Activated CD8-positive, alpha-beta T cell treated with anti-CD3 and anti-CD28 coated beads for 36 hours (primary cell): ENCODE measurements at places on chromosomes 7 and 10. TPM values are rescaled to one million over a fixed set of nuclear protein-coding genes. Genes with fewer than 3 reads are reported as not detected.

GRCh38 chr7:148241700-148242293 is 348.8 kb upstream of the C7orf33 start:
- no peak overlapping the region for H3K4me3 ChIP-seq
- peaks cover 19% of the 10 kb centered on the region for H3K27me3 ChIP-seq
- no peak for DNase-seq

DNA sequence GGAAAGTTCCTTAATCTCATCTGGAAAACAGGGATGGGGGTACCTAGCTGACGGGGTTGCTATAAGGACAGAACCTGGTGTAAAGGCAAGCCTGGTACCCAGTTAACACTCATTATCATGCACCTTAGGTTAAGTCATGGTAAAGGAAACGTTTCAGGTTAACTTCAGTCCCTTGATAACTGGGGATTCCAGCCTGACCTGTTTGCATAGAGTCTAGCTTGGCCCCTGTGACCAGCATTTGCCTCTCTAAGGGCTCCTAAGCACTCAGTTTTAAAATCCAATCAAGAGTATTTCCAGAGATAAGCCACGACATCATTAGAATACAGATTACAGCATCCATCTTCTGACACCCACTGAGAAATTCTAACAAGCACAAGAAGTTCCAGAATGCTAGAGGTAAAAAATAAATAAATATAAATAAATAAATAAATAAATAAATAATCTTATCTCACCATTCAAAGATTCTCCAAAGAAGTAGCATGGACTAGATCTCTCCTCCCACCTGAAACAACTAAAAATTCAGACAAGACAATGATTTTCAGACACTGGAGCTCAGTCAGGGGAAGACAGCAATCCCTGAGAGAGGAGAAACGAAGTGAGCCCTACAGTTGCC is 184.6 kb downstream of the KCNMA1 start:
- no peak overlapping the region for H3K27ac ChIP-seq
- DNase-seq = no peak
- H3K4me3 ChIP-seq = no peak overlapping the region
- no peaks in the 10 kb centered on the region for H3K4me1 ChIP-seq
- H3K36me3 ChIP-seq = no peaks in the 10 kb centered on the region

GRCh38 chr7:99029466-99030435 is 114.2 kb downstream of the SMURF1 start:
- H3K4me3 ChIP-seq = no peak overlapping the region
- H3K36me3 ChIP-seq = peaks cover 29% of the 10 kb centered on the region
- peaks cover 4% of the 10 kb centered on the region for H3K4me1 ChIP-seq
- H3K27me3 ChIP-seq = no peaks in the 10 kb centered on the region
- DNase-seq = no peak

GRCh38 chr7:137878333-137878961 is 31.7 kb upstream of the DGKI start:
- no peaks in the 10 kb centered on the region for H3K27me3 ChIP-seq
- DNase-seq = no peak
- H3K4me3 ChIP-seq = no peak overlapping the region
- H3K36me3 ChIP-seq = peaks cover 51% of the 10 kb centered on the region
- H3K4me1 ChIP-seq = peaks cover 17% of the 10 kb centered on the region

Gene BLNK
- not detected for total RNA-seq

Gene WEE2
- total RNA-seq = not detected

GRCh38 chr10:88186335-88186734 is 322.9 kb downstream of the PTEN start:
- H3K27me3 ChIP-seq = no peaks in the 10 kb centered on the region
- H3K36me3 ChIP-seq = no peaks in the 10 kb centered on the region
- no peak for DNase-seq
- H3K27ac ChIP-seq = no peak overlapping the region
- no peaks in the 10 kb centered on the region for H3K4me1 ChIP-seq
- no peak overlapping the region for H3K4me3 ChIP-seq

DNA sequence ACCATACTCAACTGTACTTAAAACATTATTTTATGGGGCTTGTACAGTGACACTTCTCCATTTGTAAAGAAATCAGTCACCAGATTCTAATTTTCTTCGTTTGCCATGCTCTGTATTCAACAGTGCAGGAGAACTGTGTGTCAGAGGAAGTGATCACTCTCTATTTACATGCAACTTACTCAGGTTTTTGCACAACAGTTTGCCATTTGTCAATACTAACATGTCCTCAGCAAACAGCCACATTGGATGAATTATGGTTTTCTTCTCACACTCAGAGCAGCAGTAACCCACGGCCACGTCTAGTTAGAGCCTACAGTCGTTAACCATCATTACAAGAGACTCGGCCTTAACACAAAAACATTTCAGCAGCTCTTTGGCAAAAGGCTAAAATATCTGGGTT is 69.2 kb upstream of the SP4 start:
- H3K4me1 ChIP-seq = peaks cover 66% of the 10 kb centered on the region
- no peak overlapping the region for H3K4me3 ChIP-seq
- H3K36me3 ChIP-seq = no peaks in the 10 kb centered on the region
- H3K27ac ChIP-seq = peak overlapping the region; percentile 3
- H3K27me3 ChIP-seq = no peaks in the 10 kb centered on the region

Gene TFR2
- total RNA-seq = 11.9 TPM

Gene SPDYE6
- not detected for total RNA-seq

Gene LRMDA
- total RNA-seq = not detected

GRCh38 chr7:30143748-30144251 is 9.0 kb downstream of the MTURN start:
- H3K27me3 ChIP-seq = no peaks in the 10 kb centered on the region
- no peak overlapping the region for H3K4me3 ChIP-seq
- peaks cover 12% of the 10 kb centered on the region for H3K4me1 ChIP-seq
- no peaks in the 10 kb centered on the region for H3K36me3 ChIP-seq

GRCh38 chr7:18637516-18637915 is 142.0 kb downstream of the HDAC9 start:
- no peaks in the 10 kb centered on the region for H3K36me3 ChIP-seq
- H3K27me3 ChIP-seq = no peaks in the 10 kb centered on the region
